Right ventricle myocardium inferior (tissue), 1 donor: ENCODE measurements at places on chromosomes 6 and 20. TPM values are rescaled to one million over a fixed set of nuclear protein-coding genes. Genes with fewer than 3 reads are reported as not detected.

C20orf141 gene
- not detected for total RNA-seq

RIPPLY2 gene
- not detected for total RNA-seq

SMOC2 gene
- total RNA-seq = 16.4 TPM

MUC21 gene
- not detected for total RNA-seq

SLC17A2 gene
- total RNA-seq = not detected

SLC22A2 gene
- total RNA-seq = not detected

LST1 gene
- total RNA-seq = 9.0 TPM

OR2B6 gene
- not detected for total RNA-seq

WFDC10B gene
- not detected for total RNA-seq

SLC17A1 gene
- total RNA-seq = not detected

HSPA1B gene
- 215 TPM for total RNA-seq

LY6G6C gene
- not detected for total RNA-seq

TP53RK gene
- 5.6 TPM for total RNA-seq

MLIP gene
- 407 TPM for total RNA-seq

C6orf15 gene
- total RNA-seq = not detected

DNA sequence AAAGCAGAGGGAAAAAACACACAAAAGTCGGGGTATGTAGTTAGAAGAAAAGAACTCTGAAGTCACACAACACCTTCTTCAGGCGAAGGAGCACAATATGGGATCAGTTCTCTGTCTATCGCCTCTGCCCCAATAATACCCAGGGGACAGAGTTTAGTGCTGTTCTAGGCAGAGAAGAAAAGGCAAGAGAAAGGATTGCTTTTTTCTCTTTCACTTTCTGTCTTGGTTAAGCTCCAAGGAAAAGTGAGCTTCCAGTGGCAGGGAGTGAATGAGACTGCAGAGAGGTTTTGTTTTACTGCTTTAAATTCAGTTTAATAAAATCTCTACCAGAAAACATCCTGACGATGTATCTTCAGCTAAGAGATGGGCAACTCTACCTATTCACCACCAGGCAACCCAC is 86.6 kb upstream of the STXBP5 start:
- DNase-seq = no peak

DNA sequence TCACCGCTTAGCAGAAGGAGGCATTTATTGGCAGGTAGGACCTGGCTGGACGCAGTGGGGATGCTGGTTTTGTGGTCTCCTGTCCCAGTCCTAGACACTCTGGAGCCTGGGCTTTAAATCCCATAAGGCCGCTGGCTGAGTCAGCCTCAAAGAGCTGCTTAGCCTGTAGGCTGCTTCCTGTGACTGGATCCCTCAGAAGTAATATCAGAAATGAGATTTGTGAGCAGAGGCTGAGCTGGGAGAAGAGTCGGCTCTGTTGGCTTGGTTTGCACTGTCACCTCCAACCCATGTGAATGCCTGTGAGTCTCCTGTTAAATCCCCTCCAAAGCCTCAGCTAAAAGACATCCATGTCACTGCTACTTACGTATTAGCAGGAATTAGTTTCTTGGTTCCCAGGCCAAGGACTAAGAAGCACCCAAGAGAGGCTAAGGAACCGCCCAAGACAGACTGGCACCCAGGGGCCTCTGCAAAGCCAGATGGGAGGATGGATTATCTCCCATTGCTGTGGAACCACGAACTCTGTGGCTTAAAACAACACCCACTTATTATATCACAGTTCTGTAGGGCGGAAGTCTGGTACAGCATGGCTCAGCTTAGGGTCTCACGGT is 289.4 kb downstream of the CDC5L start:
- no peak for DNase-seq

- DNase-seq = no peak
Observed at GRCh38 chr6:134065706-134066105, 13.3 kb upstream of the SLC2A12 start.

DNA sequence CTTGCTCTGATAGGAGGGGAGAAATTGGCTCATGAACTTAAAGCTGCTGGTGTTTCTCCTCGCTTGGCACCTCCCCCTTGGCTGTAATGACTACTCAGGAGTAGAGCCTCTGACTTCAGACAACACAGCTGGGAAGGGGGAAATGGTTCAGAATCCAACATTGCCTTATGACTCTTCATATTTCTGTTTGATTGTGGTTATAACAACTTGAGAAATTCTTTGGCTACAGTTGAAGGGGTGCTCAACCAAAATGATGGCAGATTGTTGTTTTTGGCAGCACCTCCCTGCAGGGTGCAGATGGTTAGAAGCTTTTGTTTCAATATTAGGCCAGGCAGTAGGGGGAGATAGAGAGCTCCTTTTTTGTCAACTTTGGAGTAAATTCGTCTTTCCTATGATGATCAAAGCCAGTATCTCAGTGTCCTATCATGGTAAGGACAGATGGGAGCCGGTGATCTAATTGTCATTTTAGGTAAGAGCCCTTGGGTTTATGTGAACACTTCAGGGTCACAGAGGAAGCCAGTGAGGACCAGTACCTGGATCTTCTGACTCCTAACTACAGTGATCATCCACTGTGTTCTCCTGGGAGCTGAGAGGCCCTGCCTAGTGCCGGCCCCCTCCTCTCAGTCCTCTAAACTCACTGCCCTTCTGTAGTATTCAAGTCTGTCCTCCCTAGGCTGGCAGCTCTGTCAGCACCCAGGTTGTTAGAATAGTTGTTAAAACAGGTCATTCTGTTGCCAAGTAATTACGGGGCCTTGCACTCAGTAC is 39.9 kb downstream of the RPRD1B start:
- DNase-seq = no peak

GRCh38 chr6:13077117-13077516 is 251.2 kb downstream of the TBC1D7 start:
- no peak for DNase-seq

DNA sequence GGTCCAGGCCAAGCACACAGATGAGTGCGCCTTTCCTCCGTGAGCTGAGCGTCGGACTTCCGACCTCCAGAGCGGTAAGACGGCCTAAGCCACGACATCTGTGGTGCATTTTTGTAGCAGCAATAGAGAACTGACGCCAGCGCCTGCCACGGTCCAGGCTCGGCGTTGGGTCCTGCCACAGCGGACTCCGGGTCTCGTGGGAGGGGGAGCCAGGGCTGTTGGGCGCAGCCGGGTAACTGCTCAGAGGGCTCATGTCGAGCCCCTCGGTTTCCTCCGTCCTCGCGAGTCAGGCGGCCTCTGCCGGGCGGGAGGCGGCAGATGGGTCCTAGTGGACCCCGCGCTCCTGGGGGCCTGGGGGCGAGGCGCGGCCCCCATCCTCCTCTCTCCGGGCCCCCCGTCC is 216.1 kb downstream of the QKI start:
- DNase-seq = no peak

- DNase-seq = no peak
Observed at GRCh38 chr6:165082636-165083035, 226.8 kb downstream of the C6orf118 start.

- DNase-seq = no peak
Observed at GRCh38 chr6:25363427-25363826, 84.3 kb downstream of the CARMIL1 start.

DNA sequence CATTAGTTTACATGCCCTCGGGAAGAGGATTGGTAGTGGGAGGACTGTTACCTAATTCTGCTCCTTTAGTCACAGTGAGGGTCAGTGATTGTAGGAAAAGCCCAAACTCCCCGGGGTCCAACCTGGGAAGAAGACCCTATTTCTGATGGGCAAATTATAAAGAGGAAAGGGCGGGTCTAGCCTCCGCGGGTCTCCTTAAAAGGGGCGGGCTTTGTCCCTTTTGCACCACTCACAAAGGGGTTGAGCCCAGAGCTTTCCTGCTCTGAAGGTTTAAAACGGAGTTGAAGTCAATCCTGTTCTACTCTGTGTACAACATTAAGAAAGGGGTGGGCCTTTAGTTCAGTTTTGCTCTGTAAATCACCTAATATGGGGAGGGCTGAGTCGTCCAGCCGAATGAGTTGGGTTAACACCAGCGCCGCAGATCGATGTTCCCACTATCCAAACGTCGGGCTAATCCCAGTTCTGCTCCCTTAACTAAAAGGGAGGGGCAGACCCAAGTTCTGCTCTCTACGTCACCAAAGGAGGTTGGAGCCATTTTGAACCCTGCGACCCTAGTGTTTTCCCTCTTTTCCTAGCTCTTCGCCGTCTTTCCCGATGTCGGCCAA is 920 bp upstream of the RNF5 start:
- DNase-seq = no peak

- DNase-seq = no peak
Observed at GRCh38 chr6:98107801-98108200, 726.6 kb upstream of the POU3F2 start.

DNA sequence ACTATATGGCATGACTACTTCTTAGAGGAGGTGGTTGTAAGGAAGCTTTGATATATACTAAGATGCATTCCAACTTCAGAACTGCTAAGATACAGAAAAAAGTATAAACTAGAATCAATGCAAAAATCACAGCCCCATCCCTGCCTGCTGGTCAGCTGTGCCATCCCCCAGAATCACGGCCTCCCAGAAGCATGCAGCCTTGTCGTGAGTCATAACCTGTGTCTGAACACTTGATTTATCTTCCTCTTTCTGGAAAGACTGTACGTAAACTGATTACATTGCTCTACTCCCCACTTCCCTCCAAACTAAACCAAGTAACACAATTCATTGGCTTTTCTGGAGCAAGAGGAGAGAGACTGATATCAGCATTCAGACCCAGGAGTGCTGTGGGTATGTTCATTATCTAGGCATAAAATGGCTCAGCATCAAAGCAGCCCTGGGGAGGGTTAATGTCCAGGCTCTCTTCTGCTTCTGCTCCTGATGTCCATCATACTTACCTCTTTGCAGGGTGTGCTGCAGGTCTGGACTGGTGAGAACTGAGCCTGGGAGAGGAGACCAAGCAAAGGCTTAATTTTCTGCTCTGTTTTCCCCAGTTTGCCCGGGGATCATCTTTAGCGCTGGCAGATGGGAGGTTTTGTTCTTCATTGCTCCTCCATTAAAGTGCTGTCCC is 18.4 kb downstream of the SCP2D1 start:
- no peak for DNase-seq

GRCh38 chr6:12149944-12150510 is 137.9 kb downstream of the HIVEP1 start:
- DNase-seq = no peak

DNA sequence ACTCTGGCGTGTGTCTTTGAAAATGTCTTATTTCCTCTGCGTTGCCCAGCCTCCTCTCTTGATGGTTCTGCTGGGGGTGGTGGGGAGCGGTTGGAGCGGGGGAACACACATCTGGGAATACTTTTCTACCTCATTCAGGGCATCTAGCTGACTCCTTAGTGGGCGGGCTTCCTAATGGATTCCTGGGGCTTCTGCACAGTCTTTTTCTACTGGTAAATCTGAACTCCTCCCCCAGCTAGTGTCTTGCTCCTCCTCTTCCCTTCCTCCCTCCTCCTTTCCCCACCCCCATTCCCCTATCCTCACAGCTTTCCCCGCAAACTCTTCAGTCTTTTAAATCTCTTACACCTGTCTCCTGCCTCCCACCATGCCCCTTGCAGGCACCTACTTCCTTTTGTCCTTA is 74.4 kb downstream of the PRL start:
- no peak for DNase-seq

DNA sequence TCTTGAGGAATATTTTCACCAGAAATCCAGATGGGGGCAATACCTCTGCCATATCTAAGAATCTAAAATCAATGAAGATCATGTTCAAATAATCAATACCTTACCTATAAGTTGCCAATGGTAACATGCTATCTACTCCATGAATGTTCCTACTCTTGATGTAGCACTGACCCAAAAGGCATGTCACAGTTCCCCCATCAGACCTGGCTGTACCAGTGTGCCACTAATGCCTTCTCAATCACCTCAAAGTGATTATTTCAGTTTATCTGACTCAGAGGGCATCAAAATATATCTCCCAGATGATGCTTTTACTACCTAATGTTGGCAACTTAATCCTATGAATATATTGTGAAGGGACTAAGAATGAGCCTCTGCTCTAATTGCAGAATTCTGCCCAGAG is 5.5 kb downstream of the PDCD2 start:
- no peak for DNase-seq

DNA sequence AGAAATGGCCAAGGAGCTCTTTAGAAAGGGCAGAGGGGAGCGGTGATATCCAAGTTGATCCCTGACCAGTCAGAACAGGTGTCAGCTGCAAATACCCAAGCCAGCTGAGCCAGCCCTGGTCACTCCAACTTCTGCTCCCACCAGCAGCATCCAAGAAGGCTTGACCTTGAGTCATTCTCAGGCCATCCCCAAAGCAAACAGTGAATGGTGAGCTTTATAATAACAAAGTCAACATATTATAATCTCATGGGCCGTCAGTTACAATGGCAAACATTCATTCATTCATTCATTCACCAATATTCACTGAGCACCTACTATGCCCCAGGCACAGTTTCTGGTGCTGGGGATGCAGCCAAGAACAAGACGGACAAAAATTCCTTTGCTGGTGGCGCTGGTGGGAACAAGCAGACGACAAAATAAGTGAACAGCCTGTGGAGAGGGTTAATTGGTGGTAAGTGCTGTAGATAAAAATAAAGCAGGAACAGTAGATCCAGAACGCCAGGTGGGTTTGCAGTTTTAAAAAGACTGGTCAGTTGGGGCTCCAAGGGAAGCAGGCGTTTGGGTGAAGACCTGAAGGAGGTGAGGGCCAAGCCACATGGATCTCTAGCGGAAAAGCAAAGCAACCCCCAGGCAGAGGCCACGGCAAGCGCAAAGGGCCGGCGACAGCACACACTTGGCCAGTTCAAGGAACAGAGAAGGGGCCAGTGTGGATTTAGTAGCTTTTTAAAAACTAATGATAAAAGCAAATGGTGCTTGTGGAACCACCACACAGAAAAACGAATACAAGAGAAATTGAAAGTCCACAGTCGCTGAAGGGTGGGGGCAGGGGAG is 131.8 kb upstream of the PTPN1 start:
- no peak for DNase-seq

GRCh38 chr6:100023798-100024197 is 29.8 kb upstream of the MCHR2 start:
- DNase-seq = no peak

DNA sequence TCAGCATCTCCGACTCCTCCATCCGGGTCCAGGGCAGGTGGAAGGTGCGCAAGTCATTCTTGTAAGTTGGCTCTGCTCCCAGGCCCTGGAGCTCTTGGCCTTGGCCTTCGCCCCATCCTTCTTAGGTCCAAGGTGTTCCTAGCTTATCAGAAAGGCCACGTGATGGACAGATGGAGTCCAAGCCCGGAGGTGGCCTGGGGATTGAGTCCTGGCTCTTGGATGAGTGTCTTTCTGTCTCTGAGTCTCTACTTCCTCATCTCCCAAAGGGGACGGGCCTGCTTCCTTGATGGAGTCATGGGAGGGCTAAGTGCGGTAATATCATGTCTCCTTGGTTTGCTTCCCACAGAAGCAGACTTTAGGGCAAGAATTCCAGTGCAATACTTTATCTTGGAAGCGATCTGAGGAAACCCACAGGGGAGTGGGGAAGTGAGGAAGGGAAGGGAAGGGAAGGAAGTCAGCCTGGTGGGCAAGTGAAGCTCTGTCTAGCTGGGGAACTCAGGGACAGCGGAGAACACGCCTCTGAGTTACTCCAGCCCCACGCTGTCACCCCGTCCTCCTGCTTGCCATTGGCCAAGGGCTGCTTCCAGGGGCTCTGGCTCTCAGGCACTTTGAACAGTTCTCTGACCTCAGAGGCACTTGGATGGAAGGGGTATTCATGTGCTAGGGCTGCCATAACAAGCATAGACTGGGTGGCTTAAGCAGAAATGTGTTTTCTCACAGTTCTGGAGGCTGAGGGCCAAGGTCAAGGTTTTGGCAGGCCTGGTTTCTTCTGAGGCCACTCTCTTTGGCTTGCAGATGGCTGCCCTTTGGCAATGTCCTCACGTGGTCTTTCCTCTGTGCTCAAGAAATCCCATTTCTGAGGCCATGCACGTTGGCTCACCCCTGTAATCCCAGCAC is 4.8 kb downstream of the LBP start:
- peak; percentile 65 for DNase-seq
